ENCODE measurements at places on chromosomes 3 and 15.
A peak's percentile ranks its signal among the peaks of the same experiment; 100 is the strongest.

DNA sequence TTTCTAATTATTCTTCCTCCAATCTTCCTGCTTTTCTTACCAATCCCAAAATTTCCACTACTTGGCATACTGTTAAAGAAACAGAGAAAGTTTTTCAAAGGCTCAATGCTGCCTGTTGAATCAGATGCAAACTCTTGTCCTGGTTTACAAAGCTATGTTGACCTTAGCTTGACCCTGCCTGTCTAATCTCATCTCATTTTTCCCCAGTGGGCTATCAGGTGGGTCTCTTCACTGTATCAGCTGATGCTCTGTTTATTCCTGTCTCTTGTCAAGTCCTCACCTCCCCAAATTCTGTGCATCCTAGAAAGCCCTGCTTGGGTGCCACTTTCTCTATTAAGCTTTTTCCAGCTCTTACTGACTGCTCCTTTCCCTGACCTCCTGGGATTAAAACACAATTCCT is 18.2 kb downstream of the NFKBIZ start:
- DNase-seq: peak; percentile 6

- peak; percentile 72 for DNase-seq
Measured at GRCh38 chr3:15796771-15797641, 773 bp downstream of the ANKRD28 start.

DNA sequence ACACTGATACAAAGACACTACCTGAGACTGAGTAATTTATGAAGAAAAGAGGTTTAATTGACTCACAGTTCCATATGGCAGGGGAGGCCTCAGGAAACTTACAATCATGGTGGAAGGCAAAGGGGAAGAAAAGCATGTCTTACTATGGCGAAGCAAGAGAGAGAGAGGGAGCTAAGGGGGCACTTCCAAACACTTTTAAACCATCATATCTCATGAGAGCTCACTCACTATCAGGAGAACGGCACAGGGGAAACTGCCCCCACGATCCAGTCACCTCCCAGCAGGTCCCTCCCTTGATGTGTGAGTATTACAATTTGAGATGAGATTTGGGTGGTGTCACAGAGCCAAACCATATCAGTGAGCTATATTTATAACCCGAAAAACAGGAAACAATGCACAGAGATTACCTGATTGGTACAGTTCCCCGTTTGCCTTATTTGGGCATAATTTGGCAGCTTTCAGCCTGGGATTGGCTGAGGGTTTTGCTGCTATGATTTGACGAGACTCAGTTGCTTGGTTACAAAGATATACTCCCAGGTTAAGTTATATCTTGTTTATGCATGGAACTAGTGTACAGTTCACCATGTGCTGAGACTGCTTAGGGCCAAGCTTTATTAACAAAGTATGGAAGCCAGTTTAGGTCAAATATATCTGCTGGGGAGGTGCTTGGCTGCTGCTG is 184.2 kb downstream of the NR2F2 start:
- no peak for DNase-seq

- no peak for DNase-seq
Measured at GRCh38 chr3:11004563-11004962, 12.0 kb downstream of the SLC6A1 start.

- DNase-seq: peak; percentile 21
Measured at GRCh38 chr3:69370901-69371301, 15.0 kb downstream of the FRMD4B start.
